Breast epithelium (tissue), 4 donors: ENCODE measurements at places on chromosomes 16 and 17. TPM values are rescaled to one million over a fixed set of nuclear protein-coding genes. Genes with fewer than 3 reads are reported as not detected.

- H3K27ac ChIP-seq: no peak overlapping the region
- DNase-seq: no peak
- no peaks in the 10 kb centered on the region for H3K4me1 ChIP-seq
Observed at GRCh38 chr17:16875662-16876061, 96.3 kb downstream of the TNFRSF13B start.

DNA sequence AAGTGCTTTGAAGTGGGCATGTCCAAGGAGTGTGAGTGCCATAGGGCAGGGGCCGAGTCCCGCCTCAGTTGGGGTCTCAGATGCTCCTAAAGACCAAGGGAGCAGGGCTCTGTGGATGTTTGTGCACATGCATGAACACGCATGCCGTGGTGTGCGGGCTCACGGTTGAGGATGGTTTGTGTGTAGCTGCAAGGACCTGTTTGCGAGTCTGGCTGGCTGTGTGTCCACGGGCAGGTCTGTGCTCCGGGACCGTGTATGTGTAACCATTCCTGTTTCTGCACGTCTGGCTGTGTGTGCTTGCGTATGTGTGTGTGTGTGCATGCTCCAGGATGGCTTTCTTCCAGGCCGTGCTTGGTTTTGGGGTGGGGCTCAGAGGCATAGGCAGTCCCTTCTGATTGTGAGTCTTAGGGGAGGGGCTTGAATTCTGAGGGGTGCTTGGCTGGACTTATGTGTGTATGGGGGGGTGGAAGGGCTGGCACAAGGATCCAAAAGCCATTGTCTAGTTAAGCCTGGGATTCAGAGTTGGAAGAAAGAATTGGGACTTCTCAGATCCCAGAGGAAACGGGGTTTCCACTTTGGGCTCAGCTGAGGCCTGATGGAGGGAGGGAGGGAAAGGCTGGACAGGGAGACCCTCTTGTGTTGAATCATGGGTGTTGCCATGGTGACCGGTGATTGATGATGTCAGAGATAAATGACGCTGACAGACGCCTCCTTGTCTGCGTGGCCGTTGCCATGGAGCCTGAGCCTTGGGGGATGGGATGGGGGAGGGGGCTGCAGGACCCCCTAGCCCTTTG is 14.4 kb downstream of the GJD3 start:
- peaks cover 31% of the 10 kb centered on the region for H3K4me1 ChIP-seq
- DNase-seq: no peak
- peak overlapping the region; percentile 17 for H3K27ac ChIP-seq
- H3K36me3 ChIP-seq: no peaks in the 10 kb centered on the region
- no peak overlapping the region for H3K4me3 ChIP-seq

DNA sequence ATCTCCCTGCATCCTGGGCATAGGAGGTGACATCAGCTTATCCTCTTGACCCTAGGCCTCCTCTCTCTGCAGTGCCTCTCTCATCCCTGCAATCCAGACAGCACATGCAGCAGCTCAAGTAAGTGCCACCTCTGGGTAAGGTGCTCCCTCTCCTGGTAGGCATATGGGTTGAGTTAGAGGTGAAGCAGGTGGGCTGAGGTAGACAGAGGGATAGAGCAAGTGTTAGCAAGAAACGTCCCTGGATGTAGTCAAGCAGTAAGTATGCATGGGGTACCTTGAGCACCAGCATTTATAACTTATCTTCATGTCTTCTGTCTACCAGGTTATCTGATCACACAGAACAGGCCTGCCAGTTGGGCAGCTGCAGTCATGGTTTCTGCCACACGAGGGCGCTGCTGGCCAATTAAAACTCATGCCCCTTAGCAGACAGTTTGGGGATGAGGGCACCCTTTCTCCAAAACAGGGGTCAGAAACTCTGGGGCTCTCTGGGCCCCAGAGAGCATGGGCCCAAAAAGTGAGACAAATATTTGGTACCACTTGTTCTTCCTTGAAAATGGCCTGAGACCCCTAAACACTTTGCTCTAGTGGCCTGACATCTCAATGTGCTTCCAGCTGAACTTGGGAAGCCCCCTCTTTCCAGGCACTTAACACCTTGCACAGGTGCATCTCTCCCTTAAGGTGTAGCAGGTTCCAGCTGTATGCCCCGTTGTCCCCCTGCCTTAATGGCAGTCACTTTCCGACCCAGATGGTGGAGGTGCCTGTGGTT is 59.8 kb downstream of the NEUROD2 start:
- H3K4me3 ChIP-seq: no peak overlapping the region
- H3K27me3 ChIP-seq: no peaks in the 10 kb centered on the region
- no peak overlapping the region for H3K27ac ChIP-seq
- no peaks in the 10 kb centered on the region for H3K36me3 ChIP-seq

- peak within 1 kb of the TSS; percentile 97 for H3K27ac ChIP-seq
- H3K4me1 ChIP-seq: peaks cover 9% of the 10 kb centered on the region
- peak; percentile 74 for DNase-seq
Observed at GRCh38 chr16:2009791-2010510, at the start of gene ZNF598. ZNF598 (minus strand) TSS chr16:2009821.

GRCh38 chr17:70613681-70614080 is 444.3 kb downstream of the KCNJ2 start:
- H3K4me1 ChIP-seq: no peaks in the 10 kb centered on the region
- no peaks in the 10 kb centered on the region for H3K36me3 ChIP-seq
- DNase-seq: no peak
- H3K27ac ChIP-seq: no peak overlapping the region

DNA sequence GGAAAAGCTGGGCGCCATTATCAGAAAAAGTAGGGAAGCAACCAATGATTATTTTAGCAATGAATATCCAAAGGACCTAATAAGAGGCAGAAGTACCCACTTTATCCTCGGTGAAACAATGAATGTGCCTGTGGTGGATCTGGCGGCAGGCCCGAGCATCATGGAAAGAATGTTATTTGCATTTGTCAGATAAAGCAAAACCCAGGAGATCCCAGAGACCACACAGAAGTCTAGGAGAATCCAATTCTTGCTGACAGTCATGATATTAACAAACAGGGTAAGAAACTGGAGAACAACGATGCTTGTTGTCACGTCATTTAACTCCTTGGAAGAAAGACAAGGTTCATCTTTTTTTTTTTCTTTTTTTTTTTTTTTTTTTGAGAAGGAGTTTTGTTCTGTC is 12.0 kb upstream of the TNRC6A start:
- no peak overlapping the region for H3K27ac ChIP-seq
- H3K27me3 ChIP-seq: no peaks in the 10 kb centered on the region
- no peak overlapping the region for H3K4me3 ChIP-seq
- H3K4me1 ChIP-seq: no peaks in the 10 kb centered on the region
- no peak for DNase-seq

- no peaks in the 10 kb centered on the region for H3K36me3 ChIP-seq
- H3K4me1 ChIP-seq: no peaks in the 10 kb centered on the region
- peak overlapping the region; percentile 83 for H3K27ac ChIP-seq
Observed at GRCh38 chr17:4162321-4162720, 19.3 kb downstream of the CYB5D2 start.

DNA sequence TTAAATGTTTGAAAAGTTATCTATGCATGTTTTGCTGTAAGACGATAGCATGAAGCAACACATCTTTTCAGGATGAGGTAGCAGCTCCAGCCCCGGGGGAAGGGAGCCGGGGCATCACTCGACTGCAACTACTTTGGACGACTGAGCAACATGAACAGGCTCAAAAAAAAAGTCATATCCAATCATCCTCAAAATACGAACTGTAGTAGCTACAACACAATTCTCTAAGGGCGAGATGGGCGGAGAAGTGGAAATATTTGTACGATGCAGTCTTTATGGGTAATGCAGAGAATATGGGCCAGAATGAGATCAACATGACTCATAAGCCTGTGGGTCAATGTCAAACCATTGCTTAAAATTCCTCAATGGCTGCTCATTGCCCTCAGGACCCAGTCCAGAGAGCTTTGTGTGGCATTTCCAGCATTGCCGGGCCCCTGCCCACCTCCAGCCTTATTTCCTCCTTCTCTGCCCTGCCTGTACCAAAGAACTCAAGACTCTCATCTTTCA is 17.7 kb upstream of the SMURF2 start:
- H3K4me1 ChIP-seq: no peaks in the 10 kb centered on the region
- H3K36me3 ChIP-seq: no peaks in the 10 kb centered on the region
- H3K27me3 ChIP-seq: no peaks in the 10 kb centered on the region
- H3K27ac ChIP-seq: no peak overlapping the region

- no peak for DNase-seq
- H3K36me3 ChIP-seq: no peaks in the 10 kb centered on the region
- H3K4me3 ChIP-seq: no peak overlapping the region
- no peaks in the 10 kb centered on the region for H3K4me1 ChIP-seq
- no peak overlapping the region for H3K27ac ChIP-seq
- peaks cover 4% of the 10 kb centered on the region for H3K27me3 ChIP-seq
Observed at GRCh38 chr16:71623597-71623996, 2.4 kb upstream of the MARVELD3 start.

DNA sequence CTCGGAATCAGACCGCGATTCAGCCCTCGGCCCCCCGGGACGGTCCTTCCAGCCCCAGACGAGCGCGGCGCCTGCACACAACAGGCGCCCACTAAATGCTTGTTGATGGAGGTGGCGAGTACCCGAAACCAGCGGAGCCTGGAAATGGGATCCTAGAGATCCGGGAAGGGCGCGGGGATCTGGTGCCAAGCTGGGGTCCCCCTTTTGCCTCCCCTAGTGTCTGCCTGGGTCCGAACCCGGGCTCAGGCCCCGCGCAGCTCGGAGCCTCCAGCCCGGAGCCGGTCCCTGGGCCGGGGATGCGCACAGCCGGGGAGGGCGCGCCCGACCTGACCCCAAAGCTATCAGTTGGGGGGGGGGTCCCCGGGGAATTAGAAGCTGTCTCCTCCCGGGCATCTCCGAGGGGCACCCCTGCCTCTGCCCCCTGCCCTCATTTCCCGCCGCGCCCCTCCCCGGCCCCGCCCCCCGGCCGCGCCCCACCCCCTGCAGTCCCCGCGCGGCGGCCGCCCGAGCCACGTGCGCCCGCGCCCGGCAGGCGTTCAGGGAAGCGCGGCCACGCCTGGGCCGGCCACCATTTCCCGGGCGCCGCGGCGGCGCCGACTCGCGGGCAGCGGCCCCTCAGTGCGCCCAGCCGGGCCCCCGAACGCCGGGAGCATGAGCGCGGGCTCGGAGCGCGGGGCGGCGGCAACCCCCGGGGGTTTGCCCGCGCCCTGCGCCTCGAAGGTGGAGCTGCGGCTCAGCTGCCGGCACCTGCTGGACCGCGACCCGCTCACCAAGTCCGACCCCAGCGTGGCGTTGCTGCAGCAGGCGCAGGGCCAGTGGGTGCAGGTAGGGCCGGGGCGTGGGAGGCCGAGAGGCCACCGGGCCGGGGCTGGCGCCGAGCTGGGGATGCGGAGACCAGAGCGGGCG is at the start of gene CPNE7:
CPNE7 (plus strand) TSS at position 512 of the 906 bp plus-strand sequence; CDS start at position 652, 140 bp downstream.
- H3K4me1 ChIP-seq: peaks cover 8% of the 10 kb centered on the region
- H3K4me3 ChIP-seq: peak within 1 kb of the TSS; percentile 41
- H3K27me3 ChIP-seq: peaks cover 43% of the 10 kb centered on the region
- no peaks in the 10 kb centered on the region for H3K36me3 ChIP-seq

- no peaks in the 10 kb centered on the region for H3K27me3 ChIP-seq
- DNase-seq: no peak
- H3K4me3 ChIP-seq: no peak overlapping the region
- peaks cover 5% of the 10 kb centered on the region for H3K4me1 ChIP-seq
- H3K27ac ChIP-seq: no peak overlapping the region
- H3K36me3 ChIP-seq: no peaks in the 10 kb centered on the region
Observed at GRCh38 chr17:34347063-34347462, 9.2 kb upstream of the CCL13 start.

- no peaks in the 10 kb centered on the region for H3K36me3 ChIP-seq
- no peak overlapping the region for H3K4me3 ChIP-seq
- H3K4me1 ChIP-seq: no peaks in the 10 kb centered on the region
- no peak overlapping the region for H3K27ac ChIP-seq
- no peaks in the 10 kb centered on the region for H3K27me3 ChIP-seq
- no peak for DNase-seq
Observed at GRCh38 chr17:77644181-77645071, 314.1 kb upstream of the TNRC6C start.

GRCh38 chr17:19718613-19719354 is 2.4 kb upstream of the SLC47A2 start:
- H3K36me3 ChIP-seq: no peaks in the 10 kb centered on the region
- H3K4me1 ChIP-seq: no peaks in the 10 kb centered on the region
- no peaks in the 10 kb centered on the region for H3K27me3 ChIP-seq
- no peak overlapping the region for H3K4me3 ChIP-seq
- no peak for DNase-seq

DNA sequence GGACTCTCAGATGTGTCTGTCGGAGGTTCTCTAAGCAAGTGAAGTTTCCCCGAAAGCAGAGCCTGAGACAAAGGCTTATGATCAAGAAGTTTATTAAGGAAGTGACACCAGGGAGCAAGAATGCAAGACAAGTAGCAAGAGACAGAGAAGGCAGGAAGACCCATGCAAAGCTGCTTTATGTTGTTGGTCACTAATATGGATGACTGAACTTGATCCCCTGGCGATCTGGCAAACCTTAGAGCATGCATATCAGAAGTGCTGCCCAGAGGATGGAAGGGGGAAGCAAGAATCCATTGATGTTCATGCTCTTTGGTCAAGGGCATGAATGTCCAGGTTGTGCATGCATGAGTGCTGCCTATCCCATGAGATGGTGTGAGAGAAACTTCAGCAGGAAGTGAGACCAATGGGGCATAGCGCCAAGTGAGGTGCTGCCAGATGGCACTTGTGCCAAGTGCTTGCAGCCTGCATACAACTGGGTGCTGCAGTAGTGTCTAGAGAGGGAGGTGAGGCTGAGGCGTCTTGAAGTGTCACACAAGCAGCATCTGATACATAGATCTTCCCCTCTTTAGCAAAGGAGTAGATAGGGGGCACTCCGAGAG is 176.5 kb downstream of the SALL1 start:
- H3K4me1 ChIP-seq: no peaks in the 10 kb centered on the region
- H3K27me3 ChIP-seq: no peaks in the 10 kb centered on the region
- no peaks in the 10 kb centered on the region for H3K36me3 ChIP-seq
- no peak overlapping the region for H3K27ac ChIP-seq
- no peak for DNase-seq

- H3K27ac ChIP-seq: peak overlapping the region; percentile 86
- H3K36me3 ChIP-seq: no peaks in the 10 kb centered on the region
- peak overlapping the region; percentile 83 for H3K4me3 ChIP-seq
- no peak for DNase-seq
- peaks cover 3% of the 10 kb centered on the region for H3K27me3 ChIP-seq
Observed at GRCh38 chr17:75724016-75725003, 3.1 kb downstream of the ITGB4 start.

DNA sequence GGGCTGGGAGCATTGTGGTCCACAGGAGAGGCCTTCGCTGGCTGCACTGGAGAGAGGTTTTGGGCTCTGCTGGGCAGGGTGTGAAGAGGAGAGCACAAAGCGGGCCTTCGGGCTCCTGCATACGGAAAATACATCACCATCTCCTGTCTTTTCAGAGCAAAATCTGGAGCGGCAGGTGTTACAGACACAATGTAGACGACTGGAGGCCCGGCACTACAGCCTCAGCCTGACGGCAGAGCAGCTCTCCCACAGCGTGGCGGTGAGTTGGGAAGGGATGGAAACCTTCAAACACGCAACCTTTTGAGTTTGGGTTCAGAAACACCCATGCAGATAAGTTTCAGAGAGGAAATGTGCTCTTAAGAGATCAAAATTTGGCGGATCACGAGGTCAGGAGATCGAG is 17.9 kb downstream of the GINS2 start:
- no peaks in the 10 kb centered on the region for H3K27me3 ChIP-seq
- peak; percentile 1 for DNase-seq
- H3K36me3 ChIP-seq: no peaks in the 10 kb centered on the region
- H3K4me3 ChIP-seq: no peak overlapping the region
- H3K27ac ChIP-seq: no peak overlapping the region

GRCh38 chr17:82299452-82299851 is 18.0 kb downstream of the CD7 start:
- H3K4me1 ChIP-seq: peaks cover 7% of the 10 kb centered on the region
- no peak for DNase-seq
- no peaks in the 10 kb centered on the region for H3K36me3 ChIP-seq
- H3K27ac ChIP-seq: peak overlapping the region; percentile 99
- no peak overlapping the region for H3K4me3 ChIP-seq
- no peaks in the 10 kb centered on the region for H3K27me3 ChIP-seq

KRTAP4-9 gene
- total RNA-seq: not detected

TPSD1 gene
- total RNA-seq: 1.6 TPM

OR3A3 gene
- not detected for total RNA-seq

NLRC3 gene
- total RNA-seq: 1.6 TPM
